ENCODE measurements at places on chromosomes 5 and 9. TPM values are rescaled to one million over a fixed set of nuclear protein-coding genes. Genes with fewer than 3 reads are reported as not detected.

NEUROG1 gene
- not detected for total RNA-seq

PSMD5 gene
- total RNA-seq = 64.3 TPM

CLIC3 gene
- total RNA-seq = 8.4 TPM

CANX gene
- total RNA-seq = 766 TPM

SLC6A7 gene
- not detected for total RNA-seq
